Stimulated activated CD4-positive, alpha-beta T cell treated with anti-CD3 and anti-CD28 coated beads, Interleukin-1b, Interleukin-23, amount 100 ng/mL, for 4 hours (primary cell): ENCODE measurements at places on chromosomes 1 and 21.

DNA sequence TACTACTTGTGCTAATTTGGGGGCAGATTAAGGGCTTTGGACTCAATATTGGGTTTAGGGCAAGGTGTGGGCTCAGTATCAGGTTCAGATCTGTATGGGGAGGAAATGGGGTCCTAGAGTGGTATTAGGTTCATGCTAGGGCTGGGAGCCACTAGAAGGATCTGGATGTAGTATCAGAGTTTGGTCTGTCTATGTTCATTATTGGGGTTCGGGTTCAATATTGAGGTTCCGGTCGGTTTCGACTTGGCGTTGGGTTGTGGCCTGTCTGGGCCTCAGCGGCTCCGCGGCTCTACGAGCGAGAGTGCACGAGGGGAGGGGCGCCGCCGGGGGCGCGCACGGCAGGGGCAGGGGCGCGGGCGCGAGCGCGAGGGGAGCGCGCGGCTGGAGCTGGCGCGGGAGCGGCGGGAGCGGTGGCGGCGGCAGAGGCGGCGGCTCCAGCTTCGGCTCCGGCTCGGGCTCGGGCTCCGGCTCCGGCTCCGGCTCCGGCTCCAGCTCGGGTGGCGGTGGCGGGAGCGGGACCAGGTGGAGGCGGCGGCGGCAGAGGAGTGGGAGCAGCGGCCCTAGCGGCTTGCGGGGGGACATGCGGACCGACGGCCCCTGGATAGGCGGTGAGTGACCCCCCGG lies at the start of gene PTPRF:
PTPRF (plus strand) TSS at position 401 of the 624 bp plus-strand sequence. CDS start 14,193 bp downstream, outside the sequence.
- DNase-seq, result peak; percentile 14

- no peak for DNase-seq
These were observed 13.5 kb downstream of the SLC9A1 start for GRCh38 chr1:27141266-27142003.

DNA sequence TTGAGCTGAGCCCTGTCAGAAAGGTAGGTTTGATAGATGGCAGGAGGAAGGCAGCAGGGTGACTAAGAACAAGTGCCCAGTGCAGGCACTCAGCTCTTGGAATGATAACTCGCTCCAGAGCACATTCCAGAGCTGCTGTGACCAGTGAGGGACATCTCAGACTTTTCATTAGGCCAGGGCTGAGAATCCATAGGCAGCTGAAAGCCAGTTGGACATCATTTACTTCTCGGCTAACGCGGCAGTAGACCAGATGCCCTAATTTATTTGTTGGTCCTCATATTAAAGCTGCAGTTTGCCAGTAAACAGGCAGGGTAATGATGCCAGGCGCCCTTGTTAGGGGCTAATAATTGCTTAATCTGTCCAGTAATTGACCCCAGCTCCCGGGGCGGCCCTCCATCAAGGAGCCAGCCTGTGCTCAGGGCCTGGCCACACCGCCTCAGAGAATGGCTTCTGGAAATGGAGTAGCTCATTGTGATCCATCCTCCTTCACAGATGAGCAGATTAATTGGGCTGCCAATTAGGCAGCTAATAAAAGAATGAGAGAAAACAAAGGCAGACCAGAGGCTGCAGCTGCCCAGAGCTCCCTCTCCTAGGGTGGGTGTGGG lies 122.0 kb downstream of the BEND5 start:
- no peak for DNase-seq

- no peak for DNase-seq
These were observed 31.1 kb upstream of the CYP4B1 start for GRCh38 chr1:46767649-46768282.

DNA sequence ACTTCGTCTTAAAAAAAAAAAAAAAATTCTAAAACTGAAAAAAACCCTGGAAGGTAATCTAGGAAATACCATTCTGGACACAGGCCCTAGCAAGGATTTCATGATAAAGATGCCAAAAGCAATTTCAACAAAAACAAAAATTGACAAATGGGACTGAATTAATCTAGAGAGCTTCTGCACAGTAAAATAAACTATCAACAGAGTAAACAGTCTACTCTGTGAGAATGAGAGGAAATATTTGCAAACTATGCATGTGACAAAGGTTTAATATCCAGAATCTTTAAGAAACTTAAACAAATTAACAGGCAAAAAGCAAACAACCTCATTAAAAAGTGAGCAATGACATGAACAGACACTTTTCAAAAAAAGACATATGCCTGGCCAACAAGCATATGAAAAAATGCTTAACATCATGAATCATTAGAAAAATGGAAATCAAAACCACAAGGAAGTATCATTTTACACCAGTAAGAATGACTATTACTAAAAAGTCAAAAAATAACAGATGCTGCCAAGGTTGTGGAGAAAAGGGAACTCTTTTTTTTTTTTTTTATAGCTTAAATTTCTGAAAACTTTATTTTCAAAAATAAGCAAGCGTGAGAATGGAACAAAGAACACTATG lies 29.4 kb upstream of the RNPC3 start:
- no peak for DNase-seq

DNA sequence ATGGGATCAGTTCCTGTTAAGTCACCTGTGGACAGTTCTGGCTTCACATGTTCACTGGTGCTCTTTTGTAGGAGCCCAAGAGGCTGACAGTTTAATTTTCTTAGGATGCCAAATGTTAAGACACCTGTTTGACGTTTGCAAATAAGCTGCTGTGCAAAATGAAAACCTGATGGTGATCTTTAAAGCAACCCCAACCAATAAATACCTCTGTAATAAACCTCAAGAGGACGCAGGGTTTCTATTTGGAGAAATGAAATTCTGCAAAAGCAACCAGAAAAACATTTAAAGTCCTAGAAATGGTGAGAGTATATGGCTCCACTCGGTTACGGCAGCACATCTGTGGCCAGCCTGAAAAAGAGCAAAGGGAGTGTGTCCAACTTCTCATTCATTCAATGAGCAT lies 5.7 kb upstream of the RHEX start:
- DNase-seq, result no peak

DNA sequence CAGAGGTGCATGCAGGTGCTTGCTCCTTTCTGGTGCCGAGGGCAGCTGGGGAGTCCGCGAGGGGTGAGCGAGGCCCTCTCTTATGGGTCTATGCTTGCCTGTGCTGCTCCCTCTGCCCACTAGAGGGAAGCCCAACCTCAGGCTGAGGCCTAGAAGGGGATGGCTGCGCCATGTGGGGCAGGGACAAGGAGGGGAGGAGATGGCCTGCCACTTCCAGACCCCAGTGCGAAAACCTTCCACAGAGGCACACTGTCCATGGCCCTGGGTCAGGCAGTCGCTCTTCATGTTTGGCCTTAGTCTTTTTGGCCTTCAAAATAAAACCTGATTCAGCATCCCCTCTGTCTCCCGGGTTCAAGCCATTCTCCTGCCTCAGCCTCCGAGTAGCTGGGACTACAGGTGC lies 14.0 kb downstream of the RHBG start:
- peak; percentile 34 for DNase-seq

GRCh38 chr1:25727635-25728286 lies 72.2 kb upstream of the SELENON start:
- no peak for DNase-seq

- no peak for DNase-seq
These were observed 726 bp upstream of the FCER1G start for GRCh38 chr1:161214369-161214768.

GRCh38 chr1:170857955-170858354 lies 77.4 kb upstream of the MROH9 start:
- DNase-seq, result no peak

- no peak for DNase-seq
These were observed 26.5 kb downstream of the CD247 start for GRCh38 chr1:167491586-167492461.

- no peak for DNase-seq
These were observed 24.0 kb downstream of the EEIG2 start for GRCh38 chr1:108583757-108584427.

GRCh38 chr1:12052008-12052573 lies 11.0 kb upstream of the TNFRSF8 start:
- DNase-seq, result no peak

DNA sequence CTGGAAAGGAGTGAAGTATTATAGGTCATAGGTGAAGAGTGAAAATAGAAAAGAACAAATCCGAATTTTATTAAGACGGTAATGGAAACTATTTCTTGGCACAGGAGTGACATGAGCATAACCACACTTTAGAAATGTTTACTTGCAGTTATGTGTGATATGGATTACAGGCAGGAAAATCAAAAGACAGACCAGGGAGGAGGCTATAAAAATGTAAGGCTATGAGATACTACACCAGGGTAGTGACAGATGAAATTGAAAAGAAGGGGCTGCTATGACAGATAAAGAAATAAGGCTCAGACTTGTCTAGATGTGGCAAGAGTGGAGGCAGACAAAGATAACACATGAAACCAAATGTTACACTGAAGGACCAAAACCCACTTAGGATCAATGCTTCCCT lies 31.7 kb downstream of the GPATCH2 start:
- DNase-seq, result no peak

- DNase-seq, result no peak
These were observed 32.7 kb downstream of the ECE1 start for GRCh38 chr1:21257431-21258135.

DNA sequence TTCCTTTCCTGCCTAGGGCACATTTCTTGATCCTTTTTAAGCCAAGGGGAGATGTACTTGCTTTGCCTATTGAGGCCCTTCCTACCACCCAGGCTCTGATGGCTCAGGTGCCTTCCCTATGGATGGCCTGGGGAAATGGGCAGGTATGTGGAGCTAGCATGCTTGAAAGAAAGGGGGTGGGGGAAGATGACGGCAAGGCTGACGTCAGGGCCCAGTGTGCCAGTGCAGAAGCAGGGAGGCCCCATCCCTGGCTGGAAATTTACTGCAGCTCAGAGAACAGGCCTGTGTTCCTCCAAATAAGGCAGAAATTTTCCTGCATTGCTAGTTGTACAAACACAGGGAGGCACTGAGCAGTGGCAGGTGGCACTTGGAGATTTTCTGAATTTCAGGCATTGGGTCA lies 453.2 kb upstream of the VAMP3 start:
- no peak for DNase-seq

DNA sequence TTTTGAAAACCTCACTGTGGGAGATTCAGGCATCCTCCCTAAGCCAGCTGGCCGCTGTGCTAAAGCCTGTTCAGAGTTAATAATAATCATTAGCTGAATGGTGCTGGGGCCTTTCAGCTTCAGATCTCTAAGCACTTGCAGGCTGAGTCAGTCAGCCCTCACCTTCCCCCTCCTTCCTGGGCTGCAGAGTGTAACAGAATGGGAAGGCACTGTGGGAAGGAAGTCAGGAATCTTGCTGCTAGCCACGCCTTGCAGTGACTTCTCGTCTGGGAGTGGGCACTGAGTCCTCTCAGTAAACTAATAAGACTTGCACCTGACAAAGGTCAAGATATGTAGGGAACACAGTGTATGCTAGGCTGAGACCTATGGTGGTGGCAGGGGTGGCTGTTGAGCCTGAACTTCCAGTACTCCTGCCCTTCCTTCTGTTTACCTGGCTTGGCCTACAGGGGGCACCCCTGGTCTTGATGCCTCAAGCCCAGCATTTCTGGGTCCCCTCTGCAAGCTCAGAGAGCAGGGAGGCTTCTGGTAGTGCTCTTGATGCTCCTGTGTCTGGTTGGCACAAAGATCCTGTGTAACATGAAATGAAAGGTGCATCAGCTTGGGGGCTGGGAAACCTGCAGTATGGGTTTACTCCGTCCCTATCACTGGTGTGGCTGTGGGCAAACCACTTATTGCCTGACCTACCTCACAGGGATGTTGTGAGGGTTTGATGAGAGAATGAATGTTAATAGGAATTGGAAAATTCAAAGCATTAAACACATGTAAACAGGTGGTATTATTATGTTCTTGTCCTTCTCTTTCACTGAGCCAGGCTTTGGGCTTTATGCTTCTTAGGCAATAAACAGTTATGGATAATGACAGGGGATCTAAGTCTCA lies 6.0 kb downstream of the CYB561D1 start:
- no peak for DNase-seq

GRCh38 chr1:170097449-170097948 lies 23.0 kb upstream of the KIFAP3 start:
- DNase-seq, result no peak

DNA sequence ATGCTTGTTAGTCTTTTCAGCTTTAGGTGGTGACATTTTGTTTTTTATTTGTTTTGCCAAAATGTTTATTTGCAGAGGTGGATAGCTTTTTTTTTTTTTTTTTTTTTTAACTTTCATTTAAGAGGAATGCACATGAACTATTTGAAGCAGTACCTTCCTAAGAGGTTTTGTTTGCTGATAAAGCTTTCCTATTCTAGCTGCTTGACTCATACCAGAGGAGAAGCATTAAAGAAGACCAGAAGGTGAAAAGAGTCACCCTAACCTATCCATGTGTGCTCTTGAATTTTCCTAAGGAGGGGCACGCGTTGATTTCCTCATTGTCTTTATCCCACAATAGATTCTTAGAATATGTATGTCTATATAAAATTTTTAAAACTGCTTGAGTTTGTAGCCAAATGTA lies 57.7 kb downstream of the PRDM2 start:
- no peak for DNase-seq

DNA sequence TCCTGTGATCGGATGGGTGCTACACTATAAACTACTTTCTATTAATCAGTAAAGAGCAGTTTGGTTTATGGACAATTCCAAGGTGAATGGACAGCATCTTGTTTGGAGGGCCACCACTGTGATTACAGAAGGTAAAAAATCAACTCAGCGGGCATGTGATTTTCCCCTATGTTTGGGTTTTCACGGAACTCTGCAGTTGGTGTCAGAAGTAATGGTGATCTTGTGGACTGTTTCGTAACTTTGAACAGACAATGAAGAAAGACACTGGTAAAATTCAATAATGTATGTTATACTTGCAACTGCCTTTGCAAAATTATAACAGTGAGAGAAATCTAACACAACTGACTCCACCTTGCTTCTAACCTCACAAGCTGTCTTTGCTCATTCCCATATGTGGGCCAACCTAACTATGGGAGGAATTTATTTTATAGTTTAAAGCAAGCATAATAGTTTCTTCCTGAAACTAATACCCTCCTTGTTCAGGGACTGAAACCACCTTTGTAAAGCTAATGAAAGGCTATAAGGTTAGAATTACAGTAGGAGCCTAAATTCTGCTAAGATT lies 53.2 kb downstream of the TRIM33 start:
- no peak for DNase-seq

GRCh38 chr1:93324486-93325464 lies 20.9 kb upstream of the DR1 start:
- DNase-seq, result no peak

GRCh38 chr1:247273013-247273412 lies 17.1 kb downstream of the VN1R5 start:
- no peak for DNase-seq

- no peak for DNase-seq
These were observed 12.0 kb upstream of the LIN9 start for GRCh38 chr1:226320930-226321329.

DNA sequence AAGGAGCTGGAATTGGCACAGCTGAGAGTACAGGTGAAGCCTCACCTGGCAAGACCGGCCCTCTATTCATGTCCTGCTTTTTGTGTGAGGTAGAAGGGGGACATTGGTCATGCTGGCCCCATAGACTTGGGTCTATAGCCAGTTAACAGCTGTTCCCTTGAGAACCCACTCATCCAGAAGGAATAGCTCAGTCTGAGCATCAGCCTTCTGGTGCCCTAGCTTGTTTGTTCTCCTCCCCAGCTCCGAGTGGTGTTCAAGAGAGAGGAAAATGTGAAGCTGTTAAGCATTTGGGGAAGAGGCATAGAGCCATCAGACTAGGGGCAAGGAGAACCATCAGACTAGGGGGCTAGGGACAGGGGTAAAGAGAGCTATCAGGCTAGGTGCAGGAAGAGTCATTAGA lies 290.9 kb downstream of the SIPA1L2 start:
- DNase-seq, result no peak

GRCh38 chr1:117179471-117179870 lies 31.3 kb downstream of the VTCN1 start:
- DNase-seq, result no peak
